ENCODE measurements at places on chromosomes 13 and 19. TPM values are rescaled to one million over a fixed set of nuclear protein-coding genes. Genes with fewer than 3 reads are reported as not detected.
A peak's percentile ranks its signal among the peaks of the same experiment; 100 is the strongest.

Gene ADAMTSL5
- total RNA-seq: 0.42 TPM

Gene LENG9
- 4.1 TPM for total RNA-seq

Gene ZNF135
- 12.2 TPM for total RNA-seq

Gene IL12RB1
- total RNA-seq: 0.57 TPM

Gene ZSCAN1
- total RNA-seq: not detected

Gene RNF225
- not detected for total RNA-seq

Gene TNFSF11
- not detected for total RNA-seq

Gene ABHD17A
- total RNA-seq: 54.4 TPM

Gene ZFP14
- total RNA-seq: 4.7 TPM

Gene CGB7
- not detected for total RNA-seq

Gene NALCN
- total RNA-seq: 0.60 TPM

DNA sequence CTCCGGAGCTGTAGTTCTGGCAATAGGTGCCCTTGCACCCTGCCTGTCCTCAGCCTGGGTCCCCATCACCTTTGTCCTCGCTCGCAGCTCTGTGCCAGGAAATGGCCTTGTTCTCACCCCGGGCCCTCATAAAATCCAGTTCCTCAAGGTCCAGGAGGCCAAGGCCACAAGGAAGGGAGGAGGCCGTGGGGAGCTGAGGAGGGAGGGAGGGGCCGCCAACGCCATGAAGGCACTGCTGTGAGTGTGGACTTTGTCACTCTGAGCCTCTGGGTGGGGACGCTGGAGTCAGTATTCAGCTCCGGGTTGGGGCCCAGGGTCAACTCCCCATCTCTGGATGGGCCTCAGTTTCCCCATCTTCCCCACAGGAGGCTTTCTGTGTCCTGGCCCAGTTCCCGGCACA is 9.2 kb upstream of the GNA11 start:
- DNase-seq: no peak

DNA sequence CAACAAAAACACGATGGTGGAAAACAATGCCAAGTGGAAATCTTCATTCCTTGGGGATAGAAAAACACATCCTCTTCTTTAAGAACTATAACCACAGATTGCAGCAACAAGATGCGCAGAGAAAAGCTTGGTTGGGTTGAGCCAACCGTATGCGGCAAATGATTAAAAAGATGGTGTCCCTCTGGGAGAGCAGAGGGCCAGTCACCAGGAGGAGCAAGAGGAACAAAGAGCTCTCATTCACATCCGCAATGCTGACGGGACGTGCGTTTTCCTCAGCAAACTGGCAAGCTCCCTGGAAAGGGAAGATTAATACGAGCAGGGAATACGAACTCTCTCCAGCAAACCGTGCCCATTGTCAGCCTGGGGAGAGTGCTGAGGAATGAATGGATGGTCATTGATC is 141.6 kb downstream of the KATNAL1 start:
- DNase-seq: no peak

DNA sequence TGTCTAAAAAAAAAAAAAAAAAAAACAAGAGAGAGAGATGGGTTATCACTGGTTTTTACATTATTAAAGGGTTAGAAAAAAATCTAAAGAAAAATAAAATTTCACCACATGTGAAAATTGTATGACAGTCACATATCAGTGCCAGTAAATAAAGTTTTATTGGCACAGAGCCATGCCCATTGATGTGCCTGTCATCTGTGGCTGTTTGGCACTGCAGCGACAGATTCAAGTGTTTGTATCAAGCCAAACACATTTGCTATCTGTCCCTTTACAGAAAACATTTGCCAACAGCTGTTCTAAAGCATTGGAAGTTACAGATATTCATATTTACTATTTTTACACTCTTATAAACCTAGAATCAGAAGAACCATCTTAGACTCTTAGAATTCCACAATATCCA is 16.3 kb downstream of the FCHO1 start:
- no peak for DNase-seq

DNA sequence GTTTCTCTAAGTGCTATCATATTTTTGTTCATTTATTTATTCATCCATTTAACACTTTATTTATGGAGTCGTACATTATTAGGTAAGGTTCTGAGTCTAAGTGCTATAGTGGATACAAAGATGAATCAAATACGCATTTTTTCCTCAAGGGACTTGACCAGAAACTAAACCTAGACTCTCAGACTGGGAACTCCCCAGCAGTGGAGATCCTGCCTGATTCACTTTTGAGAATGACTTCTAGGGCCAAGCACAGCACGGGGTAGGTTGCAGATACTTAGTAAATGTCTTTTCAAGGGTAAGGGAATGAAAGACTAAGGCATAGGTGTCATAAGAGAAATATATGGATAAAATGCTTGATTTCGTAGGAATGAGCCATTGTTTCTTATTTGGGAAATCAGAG is 7.2 kb downstream of the DNAJC15 start:
- DNase-seq: no peak

- no peak for DNase-seq
Measured at GRCh38 chr13:90396266-90396665, 951.2 kb upstream of the MIR17HG start.

DNA sequence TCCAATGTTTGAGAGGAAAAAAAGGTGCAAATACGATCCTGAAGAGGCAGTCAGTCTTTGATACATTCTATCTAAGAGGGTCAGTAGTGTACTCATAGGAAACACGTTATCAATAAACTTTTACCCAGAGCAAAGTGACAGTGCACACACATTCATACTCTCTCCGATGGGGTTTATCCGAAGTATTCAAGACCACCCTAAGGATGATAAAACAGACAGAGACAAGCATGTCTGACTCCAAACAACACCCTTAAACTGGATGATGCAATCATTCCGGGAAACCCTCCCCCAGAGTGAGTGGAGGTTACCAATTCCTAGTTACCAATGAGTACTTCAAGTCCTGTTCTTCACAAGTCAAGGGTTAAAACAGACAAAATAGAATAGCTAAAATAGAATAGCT is 79.1 kb downstream of the DNAJC3 start:
- no peak for DNase-seq

DNA sequence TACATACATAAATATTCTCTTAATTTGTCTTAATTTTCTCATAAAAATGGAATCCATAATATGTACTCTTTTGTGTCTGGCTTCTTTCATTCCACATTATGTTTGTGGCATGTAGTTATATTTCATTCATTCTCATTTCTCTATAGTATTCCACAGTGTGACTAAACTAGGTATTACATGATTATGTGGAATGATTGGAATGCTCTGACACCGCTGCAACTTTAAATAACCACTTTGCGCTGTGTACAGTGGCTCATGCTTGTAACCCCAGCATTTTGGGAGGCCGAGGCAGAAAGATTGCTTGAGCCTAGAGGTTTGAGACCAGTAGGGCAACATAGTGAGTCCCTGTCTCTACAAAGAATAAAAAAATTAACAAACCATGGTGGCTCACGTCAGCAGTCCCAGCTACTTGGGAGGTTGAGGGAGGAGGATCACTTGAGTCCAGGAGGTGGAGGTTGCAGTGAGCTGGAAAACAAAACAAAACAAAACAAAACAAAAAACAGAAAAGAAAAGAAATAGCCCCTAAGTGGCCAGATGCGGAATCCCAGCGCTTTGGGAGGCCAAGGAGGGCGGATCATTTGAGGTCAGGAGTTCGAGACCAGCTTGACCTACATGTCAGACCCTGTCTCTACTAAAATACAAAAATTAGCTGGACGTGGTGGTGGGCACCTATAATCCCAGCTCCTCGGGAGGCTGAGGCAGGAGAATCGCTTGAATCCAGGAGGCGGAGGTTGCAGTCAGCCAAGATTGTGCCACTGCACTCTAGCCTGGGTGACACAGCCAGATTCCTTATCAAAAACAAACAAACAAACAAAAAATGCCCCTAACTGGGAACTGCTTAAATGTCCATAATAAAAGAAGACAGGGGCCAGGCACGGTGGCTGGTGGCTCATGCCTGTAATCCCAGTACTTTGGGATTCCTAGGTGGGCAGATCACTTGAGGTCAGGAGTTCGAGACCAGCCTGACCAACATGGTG is 8.0 kb upstream of the SAE1 start:
- DNase-seq: no peak

DNA sequence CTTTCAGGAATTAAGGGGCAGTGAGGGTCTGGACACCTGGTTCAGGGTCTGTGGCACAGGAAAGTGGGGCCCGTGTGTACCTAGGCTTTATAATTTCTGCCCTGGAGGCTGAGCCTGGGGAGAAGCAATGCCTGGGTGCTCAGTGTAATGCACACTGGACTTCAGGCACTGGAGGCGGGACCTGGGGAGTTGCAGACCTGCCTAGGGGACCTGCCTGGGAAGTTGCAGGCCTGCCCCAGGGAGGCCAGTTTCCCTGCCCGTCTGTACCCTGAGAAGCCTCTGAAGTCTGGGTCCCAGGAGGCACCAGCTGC is 2.5 kb upstream of the TMEM59L start:
- DNase-seq: no peak

- DNase-seq: no peak
Measured at GRCh38 chr19:7247155-7247554, 47.1 kb downstream of the INSR start.

- DNase-seq: no peak
Measured at GRCh38 chr13:71118779-71119364, 748.1 kb downstream of the DACH1 start.

DNA sequence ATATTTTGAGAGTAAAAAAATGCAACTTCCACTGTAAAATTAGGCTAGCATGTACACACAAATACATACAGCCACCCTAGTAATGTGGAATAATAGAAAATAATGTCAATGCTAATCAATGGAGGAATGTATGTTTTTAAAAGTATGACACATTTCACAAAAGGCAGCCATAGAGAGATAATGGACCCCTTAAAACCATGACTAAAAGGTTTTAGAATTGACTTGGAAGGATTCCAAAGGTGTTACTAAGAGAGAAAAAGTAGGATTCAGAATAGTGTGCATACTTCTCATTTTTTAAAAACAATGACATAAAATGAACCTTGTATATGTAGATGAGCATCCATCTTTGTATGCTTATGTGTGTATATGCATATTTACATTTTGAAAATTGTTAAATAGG is 597.9 kb upstream of the PCDH9 start:
- DNase-seq: no peak

- peak; percentile 72 for DNase-seq
Measured at GRCh38 chr19:38676023-38676877, 28.8 kb downstream of the ACTN4 start.

GRCh38 chr13:30565658-30566057 is 52.1 kb upstream of the USPL1 start:
- no peak for DNase-seq

DNA sequence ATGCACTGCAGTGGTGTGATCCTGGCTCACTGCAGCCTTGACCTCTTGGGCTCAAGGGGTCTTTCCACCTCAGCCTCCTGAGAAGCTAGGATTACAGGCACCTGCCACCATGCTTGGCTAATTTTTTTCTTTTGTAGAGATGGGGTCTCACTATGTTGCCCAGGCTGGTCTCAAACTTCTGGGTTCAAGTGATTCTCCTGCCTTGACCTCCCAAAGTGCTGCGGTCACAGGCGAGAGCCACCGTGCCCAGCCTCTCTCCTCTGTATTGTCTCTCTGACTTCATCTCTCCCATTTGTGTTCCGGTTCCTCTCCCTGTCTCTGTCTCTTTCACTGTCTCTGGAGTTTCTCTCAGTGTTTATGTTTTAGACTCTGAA is 1.7 kb upstream of the C19orf85 start:
- no peak for DNase-seq

DNA sequence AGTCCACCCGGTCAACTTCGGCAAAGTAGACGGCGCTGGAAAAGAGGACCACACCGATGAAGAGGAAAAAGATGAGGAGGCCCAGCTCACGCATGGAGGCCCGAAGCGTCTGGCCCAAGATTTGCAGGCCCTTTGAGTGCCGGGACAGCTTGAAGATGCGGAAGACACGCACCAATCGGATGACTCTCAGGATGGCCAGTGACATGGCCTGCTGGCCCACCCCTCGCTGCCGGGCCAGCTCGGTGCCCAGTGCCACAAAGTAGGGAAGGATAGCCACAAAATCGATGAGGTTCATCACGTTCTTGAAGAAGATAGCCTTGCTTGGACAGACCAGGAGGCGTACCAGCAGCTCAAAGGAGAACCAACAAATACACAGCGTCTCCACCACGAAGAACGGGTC is 2.1 kb downstream of the KCNA7 start:
- no peak for DNase-seq

GRCh38 chr13:109817591-109818535 is 31.5 kb upstream of the IRS2 start:
- no peak for DNase-seq

- no peak for DNase-seq
Measured at GRCh38 chr19:44585371-44586133, 27.8 kb upstream of the IGSF23 start.

GRCh38 chr13:99062593-99062992 is 84.7 kb upstream of the DOCK9 start:
- peak; percentile 77 for DNase-seq

- no peak for DNase-seq
Measured at GRCh38 chr13:91357613-91358386, 10.3 kb downstream of the MIR17HG start.

- no peak for DNase-seq
Measured at GRCh38 chr13:45602183-45603170, 13.1 kb downstream of the ERICH6B start.

Measured in ovary (tissue), 10 donors.